ENCODE measurements at places on chromosomes 7 and 10.

DNA sequence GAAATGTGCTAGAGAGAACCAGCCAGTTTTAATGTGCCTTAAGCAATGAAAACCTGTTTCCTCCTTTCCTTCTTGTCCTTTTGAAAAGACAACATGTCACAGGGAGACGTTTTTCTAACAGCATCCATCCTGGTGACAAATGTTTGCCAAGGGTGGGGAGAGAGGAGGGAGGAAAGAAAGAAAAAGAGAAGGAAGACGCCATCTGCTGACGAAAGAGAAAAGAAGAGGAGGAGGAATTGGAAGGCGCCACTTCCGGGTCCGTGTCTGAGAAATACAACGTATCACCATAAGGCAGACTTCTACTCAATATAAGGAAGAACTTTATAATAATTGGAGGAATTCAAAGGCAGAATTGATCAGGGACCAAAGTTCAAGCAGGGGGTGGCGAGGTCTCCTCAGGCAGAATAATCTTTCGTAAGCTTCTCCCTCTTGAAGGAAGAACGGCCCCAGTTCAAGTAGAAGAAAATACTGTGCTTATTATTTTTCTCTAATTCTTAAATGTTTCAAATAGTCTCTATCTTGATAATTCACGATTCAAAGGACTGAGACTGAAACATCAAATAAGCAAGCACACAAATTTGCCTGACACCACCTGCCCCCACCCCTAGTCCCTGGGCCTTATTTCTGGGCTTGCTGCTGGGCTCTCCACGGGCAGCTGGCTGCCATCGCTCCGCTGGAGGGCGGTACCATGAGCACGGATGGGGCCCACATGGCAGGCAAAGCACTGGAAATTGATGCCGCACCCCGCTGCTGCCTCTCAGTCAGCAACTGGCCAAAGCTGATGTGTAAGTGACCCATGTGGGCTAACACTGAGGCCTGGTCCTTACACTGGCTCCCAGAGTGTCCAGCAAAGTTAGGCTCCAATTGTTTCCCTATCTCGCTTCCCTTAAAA lies 273.7 kb upstream of the KLF14 start:
- DNase-seq: peak; percentile 93

DNA sequence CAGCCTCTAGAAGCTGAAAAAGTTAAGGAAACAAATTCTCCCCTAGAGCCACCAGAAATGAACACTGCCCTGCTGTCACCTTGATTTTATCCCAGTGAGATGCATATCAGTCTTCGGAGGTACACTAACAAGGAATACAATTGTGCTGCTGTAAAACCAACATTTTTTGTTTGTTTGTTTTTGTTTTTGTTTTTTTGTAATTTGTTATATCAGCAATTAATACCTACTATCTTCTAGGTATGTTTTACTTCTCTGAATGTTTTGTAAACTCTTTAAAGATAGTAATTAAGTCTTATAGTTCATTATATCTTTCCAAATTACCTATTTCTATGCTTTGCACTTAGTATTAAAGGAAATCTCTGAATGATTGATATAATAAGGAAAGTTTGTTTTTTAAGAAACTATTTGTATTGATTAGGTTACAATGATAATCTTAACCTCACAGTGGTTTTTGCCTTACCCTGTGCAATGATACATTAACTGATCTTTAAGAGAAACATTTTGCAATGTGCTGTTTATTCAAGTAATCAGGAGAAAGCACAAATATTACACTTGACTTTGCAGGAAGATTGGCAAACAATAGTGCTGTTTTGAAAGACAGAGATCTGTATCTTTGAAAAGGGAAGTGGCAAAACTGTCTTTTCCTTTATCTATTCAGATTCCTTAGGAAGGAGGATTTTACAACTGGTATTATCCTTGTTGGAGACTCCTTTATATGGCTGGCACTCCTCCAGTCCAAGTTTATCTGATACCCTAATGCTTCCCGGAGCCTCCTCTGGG lies 11.3 kb upstream of the HGF start:
- DNase-seq: no peak

DNA sequence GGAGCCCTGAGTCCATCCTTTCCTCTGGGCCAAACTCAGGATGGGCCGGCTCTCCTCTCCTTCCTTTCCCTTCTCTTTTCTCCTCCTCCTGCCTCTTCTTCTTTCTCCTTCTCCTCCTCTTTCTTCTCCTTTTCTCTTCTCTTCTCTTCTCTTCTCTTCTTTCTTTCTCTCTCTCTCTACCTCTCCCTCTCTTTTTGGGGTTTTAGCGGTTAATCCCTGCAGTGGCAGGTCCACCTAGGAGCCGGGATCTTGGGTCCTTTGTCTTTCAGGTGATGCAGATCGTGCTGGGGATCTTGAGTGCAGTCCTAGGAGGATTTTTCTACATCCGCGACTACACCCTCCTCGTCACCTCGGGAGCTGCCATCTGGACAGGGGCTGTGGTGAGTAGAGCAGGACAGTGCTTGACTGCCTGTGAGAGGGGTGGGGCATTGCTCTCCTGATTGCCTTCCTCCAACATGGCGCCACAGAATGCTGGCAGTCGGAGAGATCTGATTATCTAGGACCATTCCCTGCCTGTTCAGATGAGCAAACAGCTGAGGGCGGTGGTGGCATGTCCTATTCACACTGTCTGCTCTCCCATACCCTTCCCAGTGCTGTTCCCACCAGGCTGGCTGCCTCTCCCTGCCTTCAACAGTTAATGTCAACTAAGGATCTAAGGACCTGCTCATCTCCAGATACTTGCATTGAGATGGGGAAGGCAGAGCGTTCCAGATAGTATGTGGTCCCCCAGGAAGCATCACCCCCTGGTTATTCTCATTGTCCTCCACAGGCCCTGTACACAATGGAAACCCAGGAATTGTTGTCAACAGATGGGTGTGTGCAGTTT lies 1.6 kb downstream of the TMEM176A start:
- no peak for DNase-seq

DNA sequence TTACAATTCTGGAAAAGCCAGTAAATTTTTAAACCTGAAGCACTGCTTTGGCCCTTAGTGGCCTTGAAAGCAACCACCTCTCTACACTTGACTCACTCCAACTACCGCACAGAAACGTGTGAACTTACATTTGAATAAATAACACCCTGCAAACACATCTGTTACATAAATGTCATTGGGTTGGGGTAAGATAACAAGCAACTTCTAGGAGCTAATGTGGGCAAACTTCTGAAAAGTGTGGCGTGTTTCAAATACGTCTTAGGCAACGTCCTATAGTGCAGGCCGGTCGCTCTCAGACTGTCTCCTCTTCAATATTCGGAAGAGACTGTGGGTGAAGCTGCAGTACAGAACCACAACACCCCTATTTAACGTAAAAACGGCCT lies 474 bp downstream of the ORC5 start:
- peak; percentile 55 for DNase-seq

DNA sequence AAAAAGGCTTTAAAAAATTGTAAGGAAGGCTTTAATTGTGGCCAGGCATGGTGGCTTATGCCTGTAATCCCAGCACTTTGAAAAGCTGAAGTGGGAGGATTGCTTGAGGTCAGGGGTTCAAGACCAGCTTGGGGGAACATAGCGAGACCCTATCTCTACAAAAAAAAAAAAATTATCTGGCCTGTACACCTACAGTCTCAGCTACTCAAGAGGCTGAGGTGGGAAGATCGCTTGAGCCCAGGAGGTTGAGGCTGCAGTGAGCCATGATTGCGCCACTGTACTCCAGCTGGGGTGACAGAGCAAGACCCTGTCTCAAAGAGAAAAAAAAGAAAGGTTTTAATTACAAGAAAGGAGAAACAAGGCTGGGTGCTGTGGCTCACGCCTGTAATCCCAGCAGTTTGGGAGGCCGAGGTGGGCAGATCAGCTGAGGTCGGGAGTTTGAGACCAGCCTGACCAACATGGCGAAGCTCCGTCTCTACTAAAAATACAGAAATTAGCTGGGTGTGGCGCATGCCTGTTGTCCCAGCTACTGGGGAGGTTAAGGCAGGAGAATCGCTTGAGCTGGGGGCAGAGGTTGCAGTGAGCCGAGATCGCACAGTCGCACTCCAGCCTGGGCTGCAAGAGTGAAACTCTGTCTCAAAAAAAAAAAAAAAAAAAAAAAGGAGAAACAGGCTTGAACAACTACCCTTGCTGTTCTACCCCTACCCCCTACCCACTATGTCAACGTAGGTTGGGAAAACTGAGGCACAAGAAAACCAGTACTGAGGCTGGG lies 83.7 kb downstream of the CARD11 start:
- no peak for DNase-seq

Data from GM23248 (cell line).